Hypothalamus (tissue), 51 donors: ENCODE measurements at places on chromosomes 5 and 9.

- DNase-seq = no peak
Observed at GRCh38 chr5:98714710-98715288, 58.7 kb upstream of the RGMB start.

DNA sequence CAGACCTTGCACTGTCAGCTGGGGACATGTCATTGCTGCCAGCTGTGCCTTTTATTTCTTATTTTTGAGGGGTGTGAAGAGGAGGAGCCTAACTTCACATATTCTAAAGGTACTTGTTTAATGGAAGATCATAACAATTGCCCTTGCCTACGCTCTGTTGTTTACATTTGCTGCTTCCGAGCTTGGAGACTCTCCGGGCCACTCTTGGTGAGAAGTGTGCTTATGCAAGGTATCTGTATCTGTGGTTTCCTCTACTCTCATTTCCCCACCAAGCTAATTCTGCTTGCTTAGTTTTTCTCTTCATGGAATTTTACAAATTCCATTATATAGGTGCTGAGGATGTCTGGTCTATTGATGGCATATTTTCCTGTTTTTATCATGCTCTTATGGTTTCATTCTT lies 105.3 kb downstream of the RASGRF2 start:
- no peak for DNase-seq

DNA sequence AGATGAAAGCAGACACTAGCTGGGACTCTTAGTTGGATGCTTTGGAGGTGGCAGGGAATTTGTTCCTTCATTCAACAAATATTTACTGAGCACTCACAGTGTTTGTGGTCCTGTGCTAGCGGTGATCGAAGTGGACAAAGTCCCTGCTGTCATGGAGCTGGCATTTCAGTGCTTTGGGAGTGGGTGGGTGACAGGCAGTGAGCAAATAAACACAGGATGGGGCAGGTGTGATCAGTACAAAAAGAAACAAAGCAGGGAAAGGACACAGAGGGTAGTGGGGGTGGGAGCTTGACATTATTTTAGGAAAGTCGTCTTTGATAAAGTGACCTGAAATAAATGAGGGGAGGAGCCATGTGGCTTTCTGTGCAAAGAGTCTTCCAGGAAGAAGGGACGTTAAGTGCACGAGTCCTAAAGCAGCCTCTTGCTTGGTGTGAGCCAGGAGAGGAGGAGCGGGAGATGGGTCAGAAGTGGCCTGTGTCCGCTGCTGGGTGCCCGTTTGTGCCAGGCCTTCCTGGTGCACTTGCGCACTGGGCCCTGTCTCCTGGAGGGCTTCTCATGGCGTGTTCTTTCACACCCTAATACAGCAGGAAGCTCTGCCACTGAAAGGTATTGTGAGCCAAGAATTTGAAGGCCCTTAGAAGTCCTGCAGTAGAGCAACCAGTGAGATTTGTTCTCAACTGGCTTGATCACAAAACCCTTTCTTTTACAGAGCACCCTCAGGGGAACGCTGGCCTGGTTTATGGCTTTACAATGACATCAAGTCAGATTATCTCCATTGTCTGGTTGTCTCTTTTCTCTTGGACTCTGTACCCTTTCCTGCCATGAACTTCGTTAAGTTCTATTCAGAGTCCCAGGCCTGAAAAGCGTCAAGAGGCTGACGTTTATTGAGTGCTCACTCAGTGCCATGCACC lies 14.8 kb downstream of the NDST1 start:
- no peak for DNase-seq

GRCh38 chr9:135946392-135946994 lies 14.7 kb downstream of the UBAC1 start:
- DNase-seq = no peak

GRCh38 chr9:13758936-13759335 lies 479.4 kb upstream of the MPDZ start:
- no peak for DNase-seq

GRCh38 chr5:151775025-151775606 lies 3.4 kb downstream of the G3BP1 start:
- DNase-seq = no peak

DNA sequence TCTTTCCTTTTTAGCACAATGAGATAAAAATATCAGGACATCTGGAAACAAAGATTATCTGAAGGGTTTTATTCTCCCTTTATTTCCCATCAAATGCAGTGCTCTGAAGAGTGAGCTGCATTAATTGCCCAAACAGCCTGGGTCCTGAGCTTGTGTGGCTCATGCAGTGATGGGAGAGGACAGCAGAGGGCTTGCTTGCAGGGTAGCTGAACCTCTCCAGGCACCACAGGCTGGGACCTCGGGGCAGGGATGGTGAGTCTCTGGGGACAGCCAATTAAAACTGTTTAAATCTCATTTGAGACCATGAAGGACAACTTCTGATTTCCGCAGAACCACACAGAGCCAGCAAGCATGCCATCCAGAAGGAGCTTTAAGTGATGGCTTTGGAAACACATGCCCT lies 71.2 kb downstream of the PLAC8L1 start:
- DNase-seq = no peak

GRCh38 chr5:1110307-1111240 lies 1.3 kb downstream of the SLC12A7 start:
- no peak for DNase-seq

GRCh38 chr9:4997631-4998030 lies 12.6 kb downstream of the JAK2 start:
- DNase-seq = no peak

GRCh38 chr9:134004881-134005280 lies 12.8 kb upstream of the VAV2 start:
- no peak for DNase-seq

DNA sequence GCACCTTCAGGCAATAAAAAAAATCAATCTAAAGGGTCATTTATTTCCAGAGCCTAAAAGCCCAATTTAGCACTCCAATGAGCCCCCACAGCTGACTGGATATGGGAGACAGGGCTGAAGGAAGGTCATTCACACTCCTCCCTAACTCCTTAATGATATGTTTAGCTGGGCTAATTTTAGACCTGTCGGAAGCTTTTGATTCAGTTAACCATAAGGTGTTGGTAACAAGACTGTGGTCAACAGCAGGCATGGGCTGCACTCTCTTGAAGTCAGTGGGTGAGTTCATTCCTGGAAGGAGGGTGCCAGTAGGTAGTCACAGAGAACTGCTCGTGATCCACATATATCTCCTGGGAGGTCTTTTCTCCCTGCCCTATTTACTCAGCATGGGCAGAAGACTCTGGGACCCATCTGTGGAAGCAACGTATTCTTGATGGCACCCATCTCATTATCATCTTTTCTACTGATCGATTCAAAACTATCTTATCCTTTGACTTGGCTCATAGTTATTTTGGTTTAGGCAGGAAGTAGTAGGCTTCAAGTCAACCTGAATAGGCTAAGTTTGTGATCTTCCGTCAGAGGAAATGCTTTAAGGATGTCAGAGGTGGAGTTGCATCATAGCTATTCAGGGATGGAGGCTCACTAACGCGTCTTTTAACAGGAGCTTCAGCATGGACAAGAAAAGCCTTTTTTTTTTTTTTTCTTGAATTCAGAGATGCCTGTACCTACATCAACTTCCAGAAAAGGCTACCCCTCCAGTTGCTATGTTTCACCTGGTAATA lies 367.7 kb upstream of the SLC30A5 start:
- no peak for DNase-seq

DNA sequence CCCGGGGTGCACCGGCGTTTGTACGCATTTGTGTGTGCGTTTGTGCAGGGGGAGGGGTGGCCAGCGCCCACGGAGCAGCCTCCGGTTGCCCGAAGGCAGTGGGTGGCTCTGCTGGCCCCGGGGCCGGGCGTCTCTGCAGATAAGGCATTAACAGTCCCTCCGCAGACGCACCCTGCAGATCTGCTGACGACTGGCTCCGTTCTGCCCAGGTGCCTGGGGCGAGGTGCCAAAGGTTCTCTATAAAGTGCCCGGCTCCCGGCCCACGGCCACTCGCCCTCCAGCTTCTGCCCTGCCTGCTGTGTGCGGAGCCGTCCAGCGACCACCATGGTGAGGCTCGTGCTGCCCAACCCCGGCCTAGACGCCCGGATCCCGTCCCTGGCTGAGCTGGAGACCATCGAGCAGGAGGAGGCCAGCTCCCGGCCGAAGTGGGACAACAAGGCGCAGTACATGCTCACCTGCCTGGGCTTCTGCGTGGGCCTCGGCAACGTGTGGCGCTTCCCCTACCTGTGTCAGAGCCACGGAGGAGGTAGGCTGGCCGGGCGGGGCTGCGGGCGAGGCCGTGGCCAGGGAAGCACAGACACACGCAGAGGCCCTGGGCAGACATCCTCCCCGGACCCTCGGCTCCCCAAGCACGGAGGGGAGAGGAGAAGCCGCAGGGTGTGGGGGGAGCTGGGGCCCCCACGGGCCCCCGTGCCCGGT lies at the start of gene SLC6A19:
TSS of gene SLC6A19 (plus strand) at position 269 of the 699 bp plus-strand sequence. CDS start at position 325, 56 bp downstream.
- DNase-seq = no peak

- DNase-seq = no peak
Observed at GRCh38 chr9:28653216-28653615, 1079.9 kb upstream of the C9orf72 start.

DNA sequence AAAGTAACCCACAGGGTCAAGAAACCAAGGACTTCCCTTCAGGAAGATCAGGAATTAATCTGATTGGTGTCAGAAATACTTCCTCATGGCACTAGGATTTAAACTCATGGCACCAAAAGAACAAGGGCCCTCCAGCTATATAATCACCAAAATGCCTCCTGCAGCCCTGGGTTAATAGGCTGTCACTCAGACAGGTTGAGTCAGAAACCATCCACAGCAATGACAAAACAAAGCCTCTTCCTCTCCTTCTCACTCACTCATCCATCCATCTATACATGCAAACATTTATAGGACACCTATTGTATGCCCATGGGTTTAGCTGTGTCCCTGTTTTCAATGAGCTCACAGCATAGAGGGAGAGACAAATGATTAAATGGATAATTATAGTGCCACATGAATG lies 62.5 kb upstream of the SPOCK1 start:
- DNase-seq = no peak

DNA sequence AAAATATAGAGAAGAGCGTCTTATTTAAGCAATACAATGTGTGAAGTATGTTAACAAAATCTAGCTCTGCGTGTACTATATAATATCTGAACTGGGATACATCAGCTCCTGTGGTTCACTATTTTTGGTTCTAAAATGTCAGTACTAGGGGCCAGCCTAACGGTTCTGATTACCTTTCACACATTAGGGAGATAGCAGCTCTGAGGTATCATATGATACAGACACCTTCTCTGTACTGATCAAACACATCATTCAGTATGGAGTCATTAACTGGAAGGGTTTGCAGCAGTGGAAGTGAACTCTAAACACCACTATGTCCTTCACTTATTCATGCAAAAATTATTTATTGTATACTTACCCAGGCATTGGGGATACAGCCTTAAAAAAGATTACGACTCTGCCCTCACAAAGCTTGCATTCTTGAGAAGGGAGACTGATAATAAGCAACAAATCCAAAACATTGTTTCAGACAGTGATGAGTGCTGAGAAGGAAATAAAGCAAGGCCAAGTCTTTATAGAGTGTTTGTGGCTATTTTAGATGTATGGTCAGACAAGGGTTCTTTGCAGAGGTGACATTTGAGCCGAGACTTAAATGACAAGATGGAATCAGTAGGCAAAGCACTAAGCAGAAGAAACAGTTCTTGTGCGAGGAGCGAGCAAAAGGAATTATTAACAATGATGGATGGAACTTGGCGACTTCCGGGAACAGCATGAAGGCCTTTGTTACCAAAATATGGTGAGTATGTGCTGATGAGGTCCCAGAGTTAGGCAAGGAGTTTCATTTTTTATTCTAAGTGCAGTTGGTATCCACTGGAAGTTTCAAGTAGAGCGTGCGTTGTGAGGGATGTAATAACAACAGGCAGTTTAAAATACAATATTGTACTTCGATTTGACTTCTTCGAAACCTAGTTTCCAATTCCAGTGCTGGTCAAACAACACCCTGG lies 1.8 kb upstream of the LNPEP start:
- DNase-seq = no peak

DNA sequence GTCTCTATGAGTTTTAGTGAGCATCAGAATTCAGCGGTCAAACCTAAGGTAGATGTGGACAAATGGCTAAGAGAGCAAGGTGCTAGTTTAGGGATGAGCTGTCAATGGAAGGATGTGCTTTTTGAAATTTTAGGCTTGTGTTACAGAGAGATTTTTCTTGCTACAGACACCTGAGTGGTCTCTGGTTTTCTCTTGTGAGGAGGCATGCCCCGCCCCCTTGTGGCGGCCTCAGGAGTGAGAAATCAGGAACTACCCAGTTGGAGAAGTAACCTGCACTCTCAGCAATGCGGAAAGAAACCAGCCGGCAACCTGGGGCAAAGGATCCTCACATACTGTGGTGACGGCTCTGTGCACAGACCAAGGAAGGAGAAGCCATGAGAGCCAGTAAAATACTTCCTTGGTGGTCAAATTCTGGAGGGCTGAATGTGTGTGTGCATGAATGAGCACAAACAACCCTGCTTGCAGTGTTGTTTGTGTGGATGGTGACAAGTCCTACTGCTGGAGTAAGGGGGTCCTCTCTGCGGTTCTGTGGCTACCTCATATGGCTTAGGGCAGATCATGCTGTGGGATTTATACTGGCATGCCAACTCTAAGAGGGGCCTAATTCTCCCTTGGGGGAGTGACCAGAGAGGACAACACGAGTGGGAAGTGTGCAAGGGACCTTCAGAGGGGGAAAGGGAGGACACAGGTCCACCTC lies 16.7 kb upstream of the HSD17B4 start:
- no peak for DNase-seq

GRCh38 chr5:19626211-19626610 lies 361.8 kb downstream of the CDH18 start:
- no peak for DNase-seq

GRCh38 chr5:173793648-173794548 lies 94.3 kb upstream of the CPEB4 start:
- DNase-seq = no peak

- no peak for DNase-seq
Observed at GRCh38 chr5:174596429-174596828, 128.0 kb upstream of the MSX2 start.

DNA sequence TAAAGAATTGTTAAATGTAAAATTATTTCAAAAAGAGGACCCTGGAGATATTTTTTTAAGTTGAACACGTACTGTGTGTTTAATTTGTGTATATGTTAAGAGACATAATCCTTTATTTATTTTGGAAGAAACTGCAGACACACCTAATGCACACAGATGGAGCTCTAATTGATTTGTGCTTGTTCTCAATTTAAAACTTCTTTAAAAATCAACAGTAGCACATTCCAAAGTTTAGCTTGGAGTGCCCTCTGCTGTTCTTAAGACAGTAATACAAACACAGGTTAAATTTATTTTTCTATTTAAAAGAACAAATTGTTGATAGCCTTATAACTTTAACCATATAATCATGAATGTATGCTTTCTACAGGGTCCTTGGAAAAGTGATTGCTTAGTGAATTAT lies 277.6 kb upstream of the ADAMTS16 start:
- DNase-seq = no peak

GRCh38 chr9:84698323-84698722 lies 28.8 kb downstream of the NTRK2 start:
- no peak for DNase-seq

DNA sequence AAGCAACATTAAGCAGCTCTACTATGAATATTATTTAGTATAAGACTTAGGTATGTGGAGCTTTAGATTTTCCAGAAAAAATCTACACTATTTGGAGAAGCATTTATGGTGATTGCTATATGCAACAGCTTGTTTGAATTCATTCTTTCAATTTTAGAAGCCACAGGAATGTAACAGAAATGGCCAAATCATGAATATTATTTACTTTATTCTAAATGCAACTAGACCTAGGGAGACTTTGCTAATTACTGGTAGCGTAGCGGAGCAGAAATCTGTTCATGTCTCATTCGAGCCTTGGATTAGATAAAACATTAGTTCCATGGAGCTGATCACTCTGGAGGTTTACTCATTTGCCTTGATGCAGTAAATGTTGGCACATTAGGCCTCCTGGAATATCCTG lies 290.2 kb downstream of the ZNF608 start:
- no peak for DNase-seq
